ENCODE measurements at places on chromosomes 13 and 19.

DNA sequence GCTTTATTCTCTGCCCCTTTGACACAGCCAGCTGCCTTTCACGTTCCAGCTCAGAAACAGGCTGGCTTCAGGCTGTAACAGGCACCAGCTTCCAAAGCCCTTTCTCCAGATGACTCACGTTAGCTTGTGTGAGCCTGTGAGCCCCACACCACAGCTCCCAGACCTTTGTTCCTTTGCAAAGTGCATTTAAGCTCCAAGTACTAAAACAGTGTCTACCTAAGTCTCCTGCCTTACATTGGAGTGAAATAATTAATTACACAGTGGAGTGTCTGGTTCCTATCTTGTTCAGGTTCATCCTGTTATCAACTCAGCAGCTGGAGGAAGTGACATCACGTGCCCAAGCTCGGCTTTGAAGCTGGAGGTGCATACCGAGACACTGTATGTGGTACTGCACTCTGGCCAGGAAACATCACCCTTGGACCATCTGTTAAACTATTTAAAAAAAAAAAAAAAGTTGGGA is 475.8 kb downstream of the FOXO1 start:
- peak; percentile 23 for DNase-seq

- DNase-seq = no peak
These were observed 1577.5 kb upstream of the PRR20A start for GRCh38 chr13:55563267-55563666.

GRCh38 chr13:35839806-35840205 is 291.4 kb downstream of the DCLK1 start:
- DNase-seq = no peak

DNA sequence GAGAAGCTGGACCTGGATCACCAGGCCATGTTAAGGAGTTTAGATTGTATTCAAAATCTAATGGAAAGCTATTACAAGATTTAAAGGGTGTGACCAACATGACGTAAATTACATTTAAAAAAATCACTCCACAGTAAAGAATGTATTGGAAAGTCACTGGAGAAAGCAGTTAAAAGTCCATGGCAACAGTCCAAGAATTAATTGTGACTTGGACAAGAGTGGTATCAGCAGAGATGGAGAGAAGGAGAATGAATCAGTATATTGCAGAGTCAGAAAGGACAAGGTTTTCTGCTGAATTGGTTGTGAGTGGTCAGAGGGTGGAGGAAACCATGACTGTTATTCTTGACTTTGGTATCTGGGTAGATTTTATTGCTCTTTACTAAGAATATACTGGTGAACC is 535.1 kb upstream of the SLITRK1 start:
- DNase-seq = no peak

DNA sequence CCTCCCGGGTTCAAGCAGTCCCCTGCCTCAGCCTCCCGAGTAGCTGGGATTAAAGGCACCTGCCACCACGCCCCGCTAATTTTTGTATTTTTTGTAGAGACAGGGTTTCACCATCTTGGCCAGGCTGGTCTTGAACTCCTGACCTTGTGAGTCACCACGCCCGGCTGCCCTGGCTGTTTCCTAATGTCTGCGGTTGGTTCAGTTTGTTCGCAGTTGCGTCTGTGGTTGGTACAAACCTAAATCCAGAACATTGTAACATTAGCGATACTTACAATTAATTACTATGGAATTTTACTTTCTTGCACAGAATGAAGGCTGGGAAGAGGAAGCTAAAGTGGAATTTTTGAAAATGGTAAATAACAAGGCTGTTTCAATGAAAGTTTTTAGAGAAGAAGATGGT is 38.1 kb downstream of the RNF17 start:
- peak; percentile 18 for DNase-seq

- no peak for DNase-seq
These were observed 44.3 kb downstream of the SPRY2 start for GRCh38 chr13:80296638-80297037.

DNA sequence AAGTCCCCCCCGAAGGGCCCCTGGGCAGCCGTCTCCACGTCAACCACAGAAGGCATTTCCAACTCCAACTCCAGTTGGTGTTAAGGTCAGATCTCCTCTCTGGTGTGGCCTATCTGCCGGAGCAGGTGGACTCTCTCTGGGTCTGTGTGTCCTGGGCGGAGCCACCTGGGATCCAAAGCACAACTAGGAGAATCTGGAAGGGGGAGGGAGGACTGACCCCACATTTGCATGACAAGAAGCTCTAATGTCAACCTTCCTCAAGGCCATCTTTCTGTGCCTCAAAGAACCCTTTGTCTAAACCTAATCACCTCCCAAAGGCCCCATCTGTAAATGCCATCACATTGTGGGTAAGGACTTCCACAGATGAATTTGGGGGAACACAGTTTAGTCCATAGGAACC is 381.5 kb downstream of the UQCRFS1 start:
- no peak for DNase-seq

GRCh38 chr19:4054441-4055208 is 12.1 kb downstream of the ZBTB7A start:
- DNase-seq = no peak

- DNase-seq = no peak
These were observed 287 bp upstream of the B3GLCT start for GRCh38 chr13:31199527-31199848.

DNA sequence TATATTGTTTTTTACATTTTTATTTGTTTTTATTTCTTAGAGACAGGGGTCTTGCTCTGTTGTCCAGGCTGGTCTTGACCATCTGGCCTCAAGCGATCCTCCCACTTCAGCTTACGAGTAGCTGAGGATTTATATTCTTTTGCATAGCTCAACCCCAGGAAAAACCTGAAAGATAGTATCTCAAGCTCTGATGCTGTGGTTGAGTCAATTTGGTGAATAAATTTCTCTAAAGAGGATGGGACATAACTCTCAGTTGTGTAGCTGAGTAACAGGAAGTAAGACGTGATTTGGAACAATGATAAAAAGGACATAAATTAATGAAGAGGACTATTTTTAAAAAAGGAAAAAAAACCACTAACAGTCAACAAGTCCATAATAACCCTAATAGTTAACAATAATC is 79.8 kb upstream of the TNFSF11 start:
- DNase-seq = no peak

- no peak for DNase-seq
These were observed 376.6 kb downstream of the PCDH9 start for GRCh38 chr13:66853564-66853963.

DNA sequence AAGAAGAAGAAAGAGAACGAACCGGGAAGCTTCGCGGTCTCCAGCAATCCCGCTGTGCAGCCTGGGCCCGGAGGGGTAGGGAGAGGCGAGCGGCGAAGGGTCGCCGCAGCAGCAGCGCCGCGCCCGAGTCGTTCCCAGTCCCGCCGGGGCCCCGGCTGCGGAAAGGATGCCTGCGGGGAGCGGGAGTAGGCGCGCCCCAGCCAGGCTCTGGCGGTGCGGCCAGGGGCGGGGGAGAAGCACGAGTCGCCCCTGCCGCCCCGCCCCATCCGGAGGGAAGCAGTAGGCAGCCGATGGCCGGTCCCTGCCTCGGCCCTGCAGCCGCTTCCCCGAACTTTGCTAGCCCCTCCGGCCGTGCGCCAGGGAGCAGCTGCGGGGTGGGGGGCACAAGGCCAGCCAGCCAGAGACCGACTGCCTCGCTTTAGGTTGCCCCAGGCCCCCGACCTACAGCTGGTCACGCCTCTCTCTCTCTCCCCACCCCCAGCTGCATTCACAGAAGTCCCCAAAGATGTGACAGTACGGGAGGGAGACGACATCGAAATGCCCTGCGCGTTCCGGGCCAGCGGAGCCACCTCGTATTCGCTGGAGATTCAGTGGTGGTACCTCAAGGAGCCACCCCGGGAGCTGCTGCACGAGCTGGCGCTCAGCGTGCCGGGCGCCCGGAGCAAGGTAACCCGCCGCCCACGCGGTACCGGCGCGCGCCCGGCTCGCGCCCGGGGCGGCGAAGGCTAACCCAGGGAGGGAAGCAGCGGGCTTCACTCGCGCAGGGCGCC is 1.1 kb downstream of the VSTM2B start:
- DNase-seq = peak; percentile 79

DNA sequence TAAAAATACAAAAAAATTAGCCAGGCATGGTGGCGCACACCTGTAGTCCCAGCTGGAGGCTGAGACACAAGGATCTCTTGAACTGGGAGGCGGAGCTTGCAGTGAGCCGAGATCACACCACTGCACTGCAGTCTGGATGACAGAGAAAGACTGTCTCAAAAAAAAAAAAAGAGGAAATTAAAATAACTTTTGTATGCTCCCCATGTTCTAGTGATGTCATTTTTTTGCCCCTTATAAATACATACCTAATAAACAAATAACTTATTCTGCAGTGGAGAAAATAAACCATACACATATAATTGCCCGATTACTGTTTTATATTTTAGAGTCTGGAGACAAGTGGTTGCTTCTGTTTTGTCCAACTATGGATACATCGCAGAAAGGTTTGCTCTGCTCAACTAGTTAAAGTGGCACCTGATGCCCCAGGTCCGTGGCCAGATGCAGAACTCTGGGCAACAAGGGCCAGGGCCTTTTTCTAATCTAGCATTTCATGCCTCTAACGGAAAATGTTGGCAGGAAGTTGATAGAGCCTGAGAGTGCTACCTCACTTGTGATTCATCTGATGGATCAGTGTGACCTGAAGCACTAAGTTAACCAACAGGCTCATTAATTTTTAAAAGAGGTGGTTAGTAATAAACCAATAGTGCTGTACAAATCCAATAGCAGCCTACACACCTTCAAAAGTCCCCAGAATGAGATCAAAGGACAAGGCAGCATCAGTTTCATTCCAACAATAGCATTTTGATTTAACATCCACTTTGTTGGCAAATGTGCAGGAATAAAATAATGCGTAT is 18.8 kb downstream of the UBE2L5 start:
- no peak for DNase-seq

- DNase-seq = no peak
These were observed 248.2 kb downstream of the NBEA start for GRCh38 chr13:35190241-35190640.

DNA sequence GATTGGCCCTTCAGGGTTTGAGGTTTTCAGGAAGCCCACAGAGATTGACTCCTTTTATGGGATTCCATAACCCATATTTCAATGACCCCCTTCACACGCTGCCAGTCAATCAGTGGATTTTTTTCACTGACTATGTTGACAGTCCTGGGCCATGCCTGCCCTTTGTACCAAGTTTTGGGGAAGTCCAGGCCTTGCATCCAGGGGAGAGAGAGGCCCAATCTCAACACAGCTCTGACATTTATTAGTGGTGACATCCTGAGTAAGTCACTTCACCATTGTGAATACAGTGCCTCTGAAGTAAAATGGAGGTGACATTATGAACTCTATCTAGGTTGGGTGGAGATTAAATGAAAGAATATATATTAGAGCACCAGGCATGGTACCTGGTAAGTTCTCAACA is 181.1 kb downstream of the NUFIP1 start:
- no peak for DNase-seq

GRCh38 chr19:9324584-9324962 is 594 bp downstream of the ZNF559 start:
- DNase-seq = no peak

GRCh38 chr19:50921426-50922316 is 10.5 kb upstream of the KLK4 start:
- no peak for DNase-seq

DNA sequence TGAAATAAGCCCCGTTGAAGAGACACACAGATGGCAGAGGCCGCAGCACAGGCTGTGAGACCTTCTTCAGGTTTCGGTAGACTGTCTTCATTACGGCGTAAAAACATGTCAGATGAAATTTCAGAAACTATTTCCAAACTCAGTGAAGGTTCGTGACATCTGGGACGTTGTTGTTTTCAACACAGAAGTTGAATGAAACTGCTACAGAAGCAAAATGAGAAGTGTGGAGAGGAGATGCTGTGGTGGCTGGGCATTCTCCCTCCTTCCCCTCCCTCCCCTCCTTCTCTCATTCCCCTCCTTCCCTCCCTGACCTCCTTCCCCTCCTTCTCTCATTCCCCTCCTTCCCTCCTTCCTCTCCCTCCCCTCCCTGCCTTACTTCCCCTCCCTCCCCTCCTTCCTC is 113.6 kb downstream of the ATP11A start:
- no peak for DNase-seq

- no peak for DNase-seq
These were observed 155.6 kb upstream of the IRS2 start for GRCh38 chr13:109941951-109942350.

GRCh38 chr19:45822716-45823115 is 7.6 kb upstream of the RSPH6A start:
- DNase-seq = no peak

- DNase-seq = no peak
These were observed 59.2 kb downstream of the STK24 start for GRCh38 chr13:98517576-98518310.

DNA sequence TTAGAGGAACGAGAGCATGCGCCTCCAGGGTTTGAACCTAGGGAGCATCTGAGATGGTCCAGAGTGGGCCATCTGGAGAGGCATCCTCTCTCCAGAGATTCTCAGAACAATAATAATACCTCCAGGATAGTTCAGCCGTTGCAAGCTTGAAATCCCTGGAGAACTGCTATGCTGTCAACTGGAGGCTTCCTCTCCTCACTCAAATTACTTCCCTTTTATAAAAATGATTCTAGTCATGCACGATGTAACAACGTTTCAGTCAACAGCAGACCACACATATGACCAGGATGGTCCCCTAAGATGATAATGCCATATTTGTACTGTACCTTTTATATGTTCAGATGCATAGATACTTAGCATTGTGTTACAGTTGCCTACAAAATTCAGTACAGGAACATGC is 108.7 kb downstream of the SHISA2 start:
- DNase-seq = no peak

- DNase-seq = no peak
These were observed 84.8 kb downstream of the ZNF728 start for GRCh38 chr19:22918221-22918620.

DNA sequence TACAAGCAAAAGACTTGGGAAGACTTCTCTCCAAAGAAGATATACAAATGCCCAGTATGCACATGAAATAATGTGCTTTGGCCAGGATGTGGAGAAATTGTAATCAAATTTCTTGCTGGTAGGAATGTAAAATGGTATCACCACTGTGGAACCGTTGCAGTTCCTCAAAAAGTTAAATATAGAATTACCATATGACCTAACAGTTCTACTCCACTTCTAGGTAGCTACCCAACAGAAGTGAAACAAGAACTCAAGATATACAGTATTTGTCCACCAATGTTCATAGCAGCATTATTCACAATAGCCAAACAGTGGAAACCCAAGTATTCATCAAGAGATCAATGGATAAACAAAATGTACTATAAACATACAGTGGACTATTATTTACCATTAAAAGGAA is 95.0 kb upstream of the KLF5 start:
- no peak for DNase-seq

DNA sequence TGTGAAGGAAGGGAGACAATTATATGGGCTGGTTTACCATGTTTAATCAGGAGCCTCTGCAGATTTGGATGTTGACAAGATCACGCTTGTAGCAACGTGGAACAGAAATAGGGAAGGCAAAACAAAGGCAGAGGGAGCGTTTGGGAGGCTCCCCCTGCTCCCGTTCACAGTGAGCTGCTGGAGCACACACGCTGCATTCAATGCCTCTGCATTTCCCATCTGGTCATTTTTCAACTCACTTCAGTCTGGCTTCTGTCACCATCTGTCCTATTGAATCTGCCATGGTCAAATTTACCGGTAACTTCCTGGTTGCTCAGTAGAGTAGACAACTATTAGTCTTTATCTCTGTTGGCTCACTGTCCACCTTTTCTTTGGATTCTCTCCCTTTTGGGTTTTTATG is 91.0 kb downstream of the NHLRC3 start:
- no peak for DNase-seq
